ENCODE measurements at places on chromosomes 2 and 18.

DNA sequence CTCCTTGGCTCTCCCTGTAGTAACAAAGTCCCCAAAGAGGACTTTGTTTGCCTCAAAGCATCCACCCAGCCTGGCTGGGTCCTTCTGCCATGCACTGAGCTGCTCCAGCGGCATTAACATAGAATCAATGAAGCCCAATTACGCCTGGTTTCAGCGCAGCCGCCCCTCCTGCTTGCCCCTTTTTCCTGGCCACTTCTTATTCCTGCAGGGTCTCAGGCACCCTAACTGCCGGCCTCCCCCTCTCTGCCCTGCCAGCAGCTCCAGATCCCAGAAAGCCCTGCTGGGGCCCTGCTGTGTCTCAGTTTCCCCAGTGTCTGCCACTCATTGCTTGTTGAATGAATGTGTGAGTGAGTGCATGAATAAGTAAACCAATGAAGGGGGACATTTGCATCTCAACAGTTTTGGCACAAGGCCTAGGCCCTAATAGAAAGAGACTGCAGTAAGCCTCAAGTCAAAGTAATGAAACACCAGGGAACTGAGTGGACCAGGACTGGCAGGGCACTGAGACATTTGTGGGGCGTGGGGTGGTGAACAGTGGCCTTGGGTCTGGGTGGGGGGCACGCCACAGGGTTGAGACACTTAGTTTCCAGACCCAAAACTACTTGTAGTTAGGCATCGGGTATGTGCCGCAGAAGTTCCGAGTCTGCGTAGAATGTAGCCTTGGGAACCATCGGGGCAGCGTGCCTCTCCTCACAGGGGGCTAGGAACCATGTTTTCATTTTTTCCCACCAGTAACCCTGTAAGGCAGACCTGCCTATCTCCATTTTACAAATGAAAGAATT, 60.6 kb downstream of the SMAD7 start:
- DNase-seq = no peak

- DNase-seq = no peak
These were observed 114.3 kb downstream of the LCLAT1 start for GRCh38 chr2:30561349-30561748.

- no peak for DNase-seq
These were observed 838.6 kb downstream of the MBD2 start for GRCh38 chr18:53385889-53386288.

- no peak for DNase-seq
These were observed 86.4 kb downstream of the LIMS1 start for GRCh38 chr2:108620656-108621055.

- no peak for DNase-seq
These were observed 137.6 kb downstream of the CERS6 start for GRCh38 chr2:168593713-168594112.

DNA sequence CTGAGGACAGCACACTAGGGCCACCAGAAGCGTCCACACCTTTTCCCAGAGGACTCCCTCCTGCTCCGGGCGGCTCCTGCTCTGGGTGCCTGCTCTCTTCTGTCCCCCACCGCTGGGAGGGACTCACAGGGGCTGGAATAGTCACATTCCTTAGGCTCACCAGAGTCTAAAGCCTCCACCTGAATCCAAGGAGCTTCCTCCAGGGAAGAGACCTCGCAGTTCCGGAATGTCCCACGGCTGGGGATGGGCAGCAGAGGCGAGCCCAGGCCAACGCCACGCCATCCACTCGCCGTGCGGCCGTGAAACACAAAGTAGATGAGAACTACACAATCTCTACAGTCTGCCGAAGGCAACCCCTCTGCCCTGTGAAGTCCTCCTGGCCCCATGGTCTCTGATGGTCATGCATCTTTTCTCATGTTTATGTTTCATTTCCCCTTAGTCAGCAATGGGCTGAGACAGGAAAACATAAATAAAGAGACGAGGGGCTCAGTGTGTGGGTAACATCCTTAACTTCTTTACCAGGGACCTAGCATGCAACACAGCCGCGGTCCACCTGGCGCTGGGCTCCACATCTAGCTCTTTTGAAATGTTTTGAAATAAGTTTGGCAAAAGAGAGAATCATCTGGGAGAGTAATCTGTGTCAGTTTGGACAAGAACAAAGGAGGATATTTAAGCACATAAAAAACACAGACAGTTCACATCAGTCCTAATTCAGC, 98.4 kb downstream of the PXDN start:
- no peak for DNase-seq

DNA sequence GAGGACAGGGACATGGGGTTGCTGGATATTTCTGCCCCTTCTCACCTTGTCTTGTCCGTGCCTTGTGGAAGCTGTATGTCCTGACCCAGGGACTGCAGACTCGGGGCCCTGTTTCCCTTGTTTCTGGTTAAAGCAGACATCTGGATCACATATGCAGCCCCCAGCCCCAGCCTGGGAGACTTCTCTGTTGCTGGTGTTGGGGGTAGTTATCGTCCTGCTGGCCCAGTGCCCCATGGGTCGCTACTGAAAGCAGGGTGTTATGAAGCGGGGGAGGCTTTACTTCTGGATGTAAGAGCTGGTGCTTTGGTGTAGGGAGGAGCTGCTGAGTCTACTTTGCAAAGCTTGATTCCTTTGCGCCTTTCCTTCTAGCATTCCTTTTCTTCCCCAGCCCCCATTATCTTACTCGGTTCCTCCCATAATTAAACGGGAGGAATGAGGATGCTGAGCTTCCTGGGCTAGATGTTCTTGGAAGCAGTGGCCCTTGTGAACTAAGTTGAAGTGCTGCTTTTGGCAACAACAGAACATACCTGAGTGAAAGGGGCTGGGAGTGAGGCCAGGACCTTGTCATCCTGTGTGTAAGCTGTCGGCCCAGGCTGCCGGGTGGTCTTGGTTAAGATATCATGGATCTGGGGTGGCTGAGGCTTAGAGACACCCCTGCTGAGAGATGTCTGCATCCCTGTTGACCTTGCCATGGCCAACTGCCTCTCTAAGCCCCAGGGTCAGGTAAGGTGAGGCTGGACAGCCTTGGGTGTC, 3.4 kb downstream of the TET3 start:
- no peak for DNase-seq

DNA sequence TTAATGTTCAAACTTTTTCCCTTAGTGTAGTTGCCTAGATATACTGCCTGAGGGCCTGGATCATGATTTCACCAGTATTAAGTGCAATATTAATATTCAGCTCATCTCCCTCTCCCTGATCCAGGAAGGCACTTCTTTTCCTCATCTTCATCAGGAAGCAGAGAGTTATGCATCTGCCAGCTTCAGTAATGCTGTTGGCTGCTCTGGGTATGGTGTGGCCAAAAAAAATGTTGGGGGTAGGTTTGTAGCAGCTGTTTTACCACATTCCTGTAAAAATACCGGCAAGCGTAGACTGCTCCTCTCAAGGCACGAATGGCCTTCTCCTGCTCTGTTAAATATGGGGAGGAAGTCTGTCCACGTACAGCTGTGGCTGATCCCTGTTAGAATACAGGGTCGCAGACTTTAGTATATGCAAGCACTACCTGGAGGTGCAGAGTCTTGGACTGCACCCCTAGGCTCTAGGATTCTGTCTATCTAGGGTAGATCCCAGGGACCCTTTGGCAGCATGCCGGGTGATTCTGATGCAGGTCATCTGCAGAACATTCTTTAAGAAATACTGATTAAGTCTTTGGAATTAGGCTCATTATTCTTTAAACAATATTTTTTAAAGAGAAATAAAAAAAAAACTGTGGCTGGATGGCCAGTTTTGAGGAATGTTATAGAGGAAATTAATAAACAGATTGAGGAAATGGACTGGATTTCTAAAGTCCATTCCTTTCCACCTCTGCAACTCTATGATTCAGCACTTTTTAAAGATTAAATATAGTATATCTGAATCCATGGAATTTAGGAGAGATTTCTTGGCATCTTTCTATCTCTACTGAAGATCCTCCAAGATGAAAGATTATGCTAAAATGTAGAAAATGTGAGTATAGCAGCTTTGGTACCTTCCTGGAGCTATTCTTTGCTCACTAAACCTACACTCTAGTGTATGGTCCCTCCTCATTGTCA, 21.0 kb upstream of the GLS start:
- no peak for DNase-seq

GRCh38 chr2:53515435-53516332, 251.9 kb upstream of the CHAC2 start:
- DNase-seq = no peak

DNA sequence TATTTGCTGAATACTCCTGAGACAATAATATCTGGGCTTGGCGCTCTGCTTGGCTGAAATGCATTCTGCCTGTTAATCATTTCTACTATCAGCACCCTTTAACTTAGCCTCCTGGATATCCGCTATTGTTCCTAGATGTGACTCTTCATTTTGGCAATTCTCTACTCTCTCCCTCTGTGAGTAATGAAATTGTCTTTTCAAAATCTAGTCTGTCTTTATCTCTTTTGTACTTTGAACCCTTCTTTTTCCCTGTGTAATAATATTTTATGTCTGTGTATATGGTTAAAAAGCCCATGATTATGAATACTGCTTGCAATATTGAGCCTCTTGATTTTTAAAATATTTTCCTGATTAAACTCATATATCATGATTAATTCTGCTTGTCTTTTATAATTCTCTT, 6.2 kb upstream of the REV1 start:
- DNase-seq = no peak

DNA sequence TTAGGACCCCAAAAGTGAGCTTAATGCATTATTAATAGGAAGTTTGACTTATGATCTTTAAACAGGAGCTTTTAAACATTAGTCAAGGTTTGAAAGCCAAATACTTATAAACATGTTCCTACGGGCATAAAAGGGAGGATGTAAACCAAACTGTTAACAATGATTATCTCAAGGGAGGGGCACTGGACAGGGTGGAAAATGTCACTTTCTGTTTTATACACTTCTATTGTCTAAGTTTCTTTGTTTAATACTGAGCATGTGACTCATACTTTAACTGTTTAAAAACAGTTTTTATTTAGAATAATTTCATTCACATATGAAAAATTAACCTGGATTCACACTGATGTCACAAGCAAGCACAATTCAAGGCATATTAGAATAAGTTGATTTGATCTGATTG, 18.3 kb upstream of the ITGA6 start:
- no peak for DNase-seq

DNA sequence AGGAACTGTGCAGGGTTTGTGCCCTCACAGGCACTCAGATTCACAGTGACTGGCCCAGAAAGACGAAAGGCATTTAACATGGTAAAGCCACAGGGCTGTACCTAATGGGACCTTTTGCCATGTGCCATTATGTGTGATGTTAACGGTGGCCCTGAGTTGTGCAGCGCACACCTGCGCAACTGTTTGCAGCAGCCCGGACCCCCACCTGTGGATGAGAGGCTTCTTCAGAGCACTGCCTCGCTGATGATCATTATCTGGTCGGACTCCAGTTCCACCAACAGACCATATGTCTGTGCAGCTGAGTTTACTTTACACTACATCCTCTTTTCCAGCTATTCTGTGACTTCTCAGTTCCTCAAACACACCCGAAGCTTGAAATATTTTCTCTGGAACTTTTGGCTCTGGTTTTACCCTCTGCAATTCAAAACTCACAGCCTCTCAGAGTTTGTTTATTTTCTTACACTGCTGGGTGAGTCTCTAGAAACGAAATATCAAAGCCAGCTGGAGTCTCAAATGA, 35.6 kb upstream of the UBE2F start:
- DNase-seq = no peak

- no peak for DNase-seq
These were observed 139.2 kb upstream of the ARHGAP28 start for GRCh38 chr18:6590326-6590725.

GRCh38 chr2:231397928-231398294, 2.4 kb downstream of the B3GNT7 start:
- no peak for DNase-seq

DNA sequence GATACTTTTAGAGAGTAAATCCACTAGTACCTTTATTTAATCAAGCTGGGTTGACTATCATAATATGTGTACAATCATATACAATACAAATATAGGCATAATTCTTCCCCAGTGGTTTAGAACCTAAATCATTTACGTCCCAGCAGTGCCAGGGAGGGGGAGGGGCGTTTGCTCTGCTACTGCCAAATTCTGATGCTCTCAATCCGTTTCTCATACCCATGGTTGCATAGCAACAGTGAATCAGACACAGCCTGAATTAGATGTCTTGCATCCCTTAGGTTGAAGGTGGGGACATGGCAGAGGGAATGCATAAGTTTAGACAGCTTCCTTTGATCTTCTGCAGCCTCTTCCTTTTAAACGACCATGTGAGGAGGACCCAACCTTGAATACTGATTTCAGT, 135.4 kb downstream of the ABCA12 start:
- no peak for DNase-seq

DNA sequence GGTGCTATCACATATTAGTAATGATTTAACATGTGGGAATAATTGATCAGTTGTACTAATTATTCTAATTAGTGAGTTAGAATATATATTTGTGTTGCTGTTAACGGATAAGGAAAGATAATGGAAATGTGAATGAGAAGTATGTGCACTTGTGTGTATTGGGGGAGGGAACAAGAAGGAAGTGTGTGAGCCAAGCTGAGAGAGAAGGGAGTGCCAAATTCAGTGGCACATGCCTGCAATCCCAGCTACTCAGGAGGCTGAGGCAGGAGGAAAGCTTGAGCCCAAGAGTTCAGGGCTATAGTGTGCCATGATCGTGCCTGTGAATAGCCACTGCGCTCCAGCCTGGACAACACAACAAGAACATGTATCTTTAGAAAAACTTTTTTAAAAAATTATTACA, 9.3 kb downstream of the BARD1 start:
- no peak for DNase-seq

- no peak for DNase-seq
These were observed 39.2 kb downstream of the IL1R2 start for GRCh38 chr2:102030855-102031527.

DNA sequence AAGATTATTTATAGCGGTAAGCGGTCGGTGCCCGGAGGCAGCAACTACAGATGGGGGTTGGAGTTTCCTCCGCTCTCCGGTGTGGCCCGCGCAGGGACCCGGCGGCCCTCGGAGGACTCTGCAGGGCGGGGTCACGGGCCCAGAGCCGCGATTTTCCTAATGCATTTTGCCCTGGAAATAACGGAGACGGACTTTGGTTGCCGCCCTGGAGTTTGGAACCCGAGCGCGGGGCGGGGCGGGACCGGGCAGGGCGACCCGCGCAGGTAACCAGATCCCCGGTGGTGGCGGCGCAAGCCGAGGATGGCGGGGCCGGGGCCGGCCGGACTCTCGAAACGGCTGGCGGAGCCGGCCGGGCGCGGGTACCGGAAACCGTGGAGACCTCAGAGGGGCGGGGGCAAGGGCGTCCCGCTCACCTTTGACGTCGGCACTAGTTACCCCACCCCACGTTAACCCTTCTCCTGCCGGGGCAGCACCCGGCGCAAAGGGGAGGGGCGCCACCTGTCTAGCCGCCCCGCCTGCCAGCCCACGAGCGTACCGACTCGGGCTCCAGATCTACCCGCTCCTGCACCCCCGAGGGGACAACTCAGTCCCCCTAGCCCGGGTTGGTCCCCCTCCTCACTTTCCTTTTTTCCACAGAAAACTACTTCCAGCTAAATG, 2.9 kb downstream of the CYP26B1 start:
- DNase-seq = no peak
